Kidney tubule cell (primary cell): ENCODE measurements at places on chromosomes 16 and 17.

DNA sequence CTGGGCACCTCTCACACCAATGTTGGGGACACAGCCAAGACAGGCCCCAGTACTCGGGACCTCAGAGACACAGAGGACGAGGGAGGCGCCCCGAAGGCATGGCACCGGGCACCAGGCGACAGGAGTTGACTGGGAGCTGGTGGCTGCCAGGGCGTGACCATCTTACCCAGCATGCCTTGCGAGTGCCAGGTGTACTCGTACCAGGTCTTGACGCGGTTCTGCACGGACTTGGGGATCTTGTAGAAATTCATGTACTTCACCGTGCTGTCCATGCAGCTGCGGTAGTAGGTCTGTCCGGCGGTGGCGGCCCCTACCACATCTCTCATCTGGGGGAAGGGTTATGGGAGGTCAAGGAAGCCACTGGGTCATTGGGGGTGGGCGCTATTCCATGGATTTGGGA lies 67.3 kb downstream of the CNGB1 start:
- no peak for DNase-seq

- no peak for DNase-seq
Measured at GRCh38 chr16:27911486-27911885, 152.0 kb downstream of the GSG1L start.

DNA sequence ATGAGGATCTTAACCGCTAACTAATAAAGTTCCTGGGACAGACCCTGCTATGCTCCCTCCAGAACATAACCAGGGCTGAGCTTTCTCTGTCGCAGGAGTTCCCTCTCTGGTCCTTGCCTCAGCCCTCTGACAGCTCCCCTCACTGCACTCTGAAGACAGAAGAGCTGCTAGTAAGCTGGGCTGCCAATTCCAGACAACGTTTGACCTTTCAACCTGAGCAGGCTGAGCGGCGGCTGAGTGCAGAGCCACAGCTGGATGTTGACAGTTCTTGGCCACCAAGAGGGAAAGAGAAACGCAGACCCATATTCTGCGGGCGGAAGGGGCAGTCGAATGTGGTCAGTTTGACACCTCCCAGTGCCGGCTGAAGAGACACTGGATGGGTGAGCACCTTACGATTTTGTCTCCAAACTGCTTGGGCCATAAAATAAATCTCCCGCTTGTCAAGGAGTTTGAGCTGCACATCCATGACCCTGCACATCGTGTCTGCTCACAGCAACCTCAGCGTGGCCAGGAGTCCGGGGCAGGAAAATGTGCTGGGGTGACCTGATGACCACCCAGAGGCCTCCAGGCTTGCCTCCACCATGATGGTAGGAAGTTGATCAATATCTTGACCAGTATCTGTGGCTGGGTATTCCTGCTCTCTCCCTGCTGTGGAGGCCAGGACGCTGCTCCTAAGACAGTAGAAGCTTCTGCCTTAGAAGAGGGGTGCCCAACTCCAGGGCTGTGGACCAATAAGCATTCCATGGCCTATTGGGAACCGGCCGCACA lies 209.2 kb downstream of the PARN start:
- DNase-seq = no peak

DNA sequence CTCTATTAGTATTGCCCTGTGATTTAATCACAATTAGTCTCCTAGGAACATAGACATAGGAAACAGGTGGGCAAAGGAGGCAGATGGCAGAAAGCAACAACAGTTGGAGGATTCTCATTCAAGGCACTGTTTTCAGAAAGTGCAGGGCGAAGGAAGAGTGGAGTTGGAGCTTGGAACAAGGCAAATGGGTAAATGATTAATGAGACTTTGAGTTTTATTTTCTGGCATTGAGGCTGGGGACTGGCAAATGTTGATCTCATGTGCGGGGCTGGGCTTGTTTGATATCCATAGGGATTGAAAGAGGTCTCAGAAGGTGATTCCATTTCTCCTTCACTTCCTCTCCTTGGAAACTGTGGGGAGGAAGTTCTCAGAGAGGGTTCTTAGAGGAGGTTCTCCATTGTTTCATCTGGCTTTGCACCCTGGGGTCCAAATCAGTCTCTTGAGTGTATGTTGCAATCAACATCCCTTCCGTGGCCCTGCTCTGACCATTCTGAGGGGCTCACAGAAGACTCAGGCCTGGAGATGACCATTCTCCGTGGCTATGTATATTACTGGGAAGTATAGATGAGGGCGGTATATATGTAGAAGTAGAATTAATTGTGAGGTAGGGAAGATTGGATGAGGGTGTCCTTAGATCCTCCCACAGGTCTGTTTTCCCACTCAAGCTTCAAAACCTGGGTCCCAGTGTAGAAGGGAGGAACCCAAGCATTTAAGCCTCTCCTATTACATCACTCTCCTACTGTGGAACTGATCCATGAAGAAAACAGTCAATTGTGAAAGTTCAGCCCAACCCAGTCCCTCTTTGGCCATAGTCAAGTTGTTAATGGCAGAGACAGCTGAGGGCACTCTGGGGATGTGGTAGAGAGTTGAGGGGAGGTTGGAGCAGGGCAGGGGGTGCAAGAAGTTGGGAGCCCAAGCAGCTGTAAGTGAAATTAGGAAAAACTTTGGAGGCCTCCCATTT lies 36.5 kb upstream of the SRSF1 start:
- no peak for DNase-seq

- DNase-seq = no peak
Measured at GRCh38 chr16:53626161-53626560, 77.5 kb downstream of the RPGRIP1L start.

DNA sequence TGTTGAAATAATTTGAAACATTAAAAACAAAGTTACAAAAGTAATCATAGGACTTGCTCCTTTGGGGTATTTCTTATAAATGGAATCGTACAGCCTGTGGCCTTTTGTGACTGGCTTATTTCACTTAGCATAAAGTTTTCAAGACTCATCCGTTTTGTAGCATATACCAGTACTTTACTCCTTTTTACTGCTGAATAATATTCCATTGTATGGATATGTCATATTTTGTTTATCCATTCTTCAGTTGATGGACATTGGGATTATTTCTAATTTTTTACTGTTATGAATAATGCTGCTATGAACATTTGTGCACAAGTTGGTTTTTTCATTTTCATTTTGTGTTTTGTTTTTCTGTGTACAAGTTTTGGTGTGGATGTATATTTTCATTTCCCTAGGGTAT lies 30.0 kb upstream of the RHBDL3 start:
- no peak for DNase-seq

GRCh38 chr16:78606545-78606944 lies 507.1 kb downstream of the WWOX start:
- no peak for DNase-seq

GRCh38 chr16:61596655-61597054 lies 439.6 kb downstream of the CDH8 start:
- DNase-seq = no peak
